ENCODE measurements at places on chromosomes 5 and 9.

DNA sequence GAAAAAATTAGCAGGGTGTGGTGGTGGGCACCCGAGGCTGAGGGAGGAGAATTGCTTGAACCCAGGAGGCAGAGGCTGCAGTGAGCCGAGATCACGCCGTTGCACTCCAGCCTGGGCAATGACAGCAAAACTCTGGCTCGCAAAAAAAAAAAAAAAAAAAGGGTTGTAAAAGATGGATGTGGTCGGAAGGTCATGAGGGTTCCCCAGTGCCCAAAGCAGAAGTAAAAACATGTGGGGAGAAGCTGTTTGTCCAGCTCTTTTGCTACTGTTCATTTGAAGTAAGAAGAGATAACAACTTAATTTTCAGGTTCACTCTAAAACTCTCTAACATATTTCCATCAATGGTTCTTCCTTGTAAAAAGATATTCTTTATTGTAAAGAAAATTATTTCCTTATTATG is 57.1 kb upstream of the GOLPH3 start:
- DNase-seq: no peak

GRCh38 chr9:110125207-110125751 is 82.7 kb downstream of the C9orf152 start:
- DNase-seq: no peak

DNA sequence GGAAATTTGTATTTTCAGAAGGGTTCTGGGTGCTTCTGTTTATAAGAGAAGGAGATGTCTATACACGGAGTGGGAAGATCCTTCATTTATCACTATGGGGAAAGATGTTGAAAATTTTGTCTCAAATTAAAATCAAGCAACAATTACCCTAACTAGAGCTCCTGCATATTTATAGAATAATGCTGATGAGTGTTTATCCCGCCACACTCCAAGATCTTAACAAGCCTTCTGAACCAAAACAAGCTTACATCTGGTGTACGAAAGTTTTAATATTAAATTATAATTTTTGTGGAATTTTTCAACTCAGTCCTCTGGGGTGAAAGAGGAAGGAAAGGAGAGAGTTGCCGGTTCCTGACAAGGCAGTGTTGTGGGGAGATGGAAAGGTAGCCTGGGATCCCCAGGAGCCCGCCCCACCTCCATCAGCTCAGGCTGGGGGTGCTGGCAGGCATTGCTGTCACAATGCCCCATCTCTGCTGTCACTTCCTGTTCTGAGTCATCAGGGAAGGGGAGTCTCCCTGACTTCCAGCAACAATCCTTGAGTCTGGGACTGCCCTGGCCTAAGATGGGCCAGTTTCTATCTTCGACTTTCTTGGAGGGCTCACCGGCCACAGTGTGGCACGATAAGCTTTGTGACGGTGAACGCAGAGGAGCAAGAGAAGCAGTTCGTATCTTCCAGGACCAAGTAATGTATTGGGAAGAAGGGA is 64.5 kb downstream of the ERAP1 start:
- no peak for DNase-seq

GRCh38 chr5:124630767-124631704 is 115.4 kb downstream of the ZNF608 start:
- no peak for DNase-seq

GRCh38 chr9:130235558-130236435 is 29.8 kb upstream of the HMCN2 start:
- peak; percentile 40 for DNase-seq

- DNase-seq: no peak
These were observed 72.7 kb upstream of the WWC1 start for GRCh38 chr5:168218746-168219145.
